ENCODE measurements at places on chromosomes 5 and 9.

- DNase-seq: no peak
Measured at GRCh38 chr9:33453999-33454660, 6.7 kb upstream of the AQP3 start.

DNA sequence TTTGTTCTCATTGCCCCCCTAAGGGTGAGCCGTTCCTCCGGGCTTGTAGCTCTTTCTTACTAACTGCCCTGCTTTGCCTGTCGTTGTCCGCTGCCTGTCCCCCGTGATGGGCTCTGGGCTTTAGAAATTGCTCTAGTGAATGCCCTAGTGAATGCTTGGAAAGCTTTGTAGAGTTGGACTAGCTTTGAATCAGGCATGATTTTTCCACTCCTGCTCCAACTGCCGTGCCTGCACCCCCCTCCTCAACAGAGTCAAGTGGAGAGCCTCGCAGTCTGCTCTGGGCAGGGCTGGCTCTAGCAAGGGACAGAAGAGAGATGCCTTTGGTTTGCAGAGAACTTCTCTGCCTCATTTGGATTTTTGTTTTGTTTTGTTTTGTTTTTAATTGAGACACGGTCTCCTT is 46.8 kb upstream of the DAB2IP start:
- DNase-seq: no peak

- DNase-seq: no peak
Measured at GRCh38 chr5:122498163-122498562, 186.1 kb downstream of the SNCAIP start.

- DNase-seq: no peak
Measured at GRCh38 chr9:89317282-89317681, 1.0 kb upstream of the SECISBP2 start.

- DNase-seq: no peak
Measured at GRCh38 chr9:137294091-137294680, 7.9 kb downstream of the NRARP start.

DNA sequence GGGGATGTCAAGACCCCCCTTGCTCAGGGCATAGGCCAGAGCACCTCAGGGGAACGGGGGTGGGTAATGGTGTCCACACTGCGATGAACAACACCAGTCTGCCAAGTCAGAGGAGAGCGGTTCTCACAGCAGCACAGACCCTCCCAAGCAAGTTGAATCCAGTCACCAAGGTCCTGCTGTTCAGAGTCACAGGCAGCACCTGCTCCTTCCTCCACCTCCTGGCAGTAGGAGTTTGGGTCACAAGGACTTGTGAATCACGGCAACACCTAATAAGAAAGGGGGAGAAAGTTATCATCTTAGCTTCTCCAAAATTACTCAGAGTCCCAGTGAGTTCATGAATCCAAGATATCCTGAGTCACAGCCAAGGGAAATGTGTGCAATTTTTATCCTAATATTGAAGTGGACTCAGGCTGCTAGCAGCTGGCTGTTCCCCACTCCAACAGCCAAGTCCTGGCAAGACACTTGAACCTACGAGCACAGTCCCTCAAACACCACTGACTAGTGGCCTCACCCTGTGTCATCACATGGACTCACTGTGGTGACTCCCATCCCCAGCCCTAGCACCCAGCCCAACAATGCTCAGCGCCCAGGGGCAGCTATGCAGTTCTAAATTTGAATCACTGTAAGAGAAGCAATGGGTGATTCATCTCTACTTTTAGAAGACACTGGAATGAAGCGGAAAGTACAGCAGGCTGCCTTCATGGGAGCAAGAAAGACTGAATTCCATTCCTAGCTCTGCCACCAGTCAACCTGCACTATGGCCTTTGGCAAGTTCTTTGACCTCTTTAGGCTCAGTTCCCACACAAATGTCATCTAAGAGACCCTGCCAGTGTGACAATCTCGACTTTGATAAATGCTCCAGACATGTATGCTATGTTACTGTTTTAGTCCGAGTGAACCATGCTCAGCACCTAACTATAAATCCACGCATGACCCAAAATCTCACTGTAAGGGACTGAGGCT is 113.7 kb downstream of the KLHL3 start:
- DNase-seq: no peak
